ENCODE measurements at places on chromosomes 3 and 15. TPM values are rescaled to one million over a fixed set of nuclear protein-coding genes. Genes with fewer than 3 reads are reported as not detected.

DNA sequence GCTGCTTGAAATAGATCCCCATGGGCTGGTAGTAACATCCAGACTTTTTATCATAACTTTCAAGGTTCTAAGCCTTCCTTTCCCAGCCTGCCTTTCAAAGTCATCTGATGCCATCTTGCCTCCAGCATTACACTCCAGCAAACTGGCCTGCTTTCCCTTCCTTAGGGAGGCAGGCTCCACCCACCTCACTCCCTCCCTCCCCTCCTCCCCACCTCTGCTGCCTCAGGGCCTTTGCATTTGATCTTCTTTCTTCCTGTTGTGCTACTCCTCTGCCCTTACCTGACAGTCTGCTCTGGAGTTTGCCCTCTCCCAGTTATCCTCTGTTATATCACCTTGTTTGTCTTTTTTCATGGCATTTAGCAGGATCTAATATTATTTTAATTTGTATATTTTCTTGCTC is 319.5 kb downstream of the KCNH8 start:
- DNase-seq = no peak

The NRROS gene
- 2.4 TPM for total RNA-seq

- DNase-seq = no peak
Measured at GRCh38 chr3:5390221-5390620, 202.7 kb downstream of the EDEM1 start.

The CLDN18 gene
- total RNA-seq = not detected

DNA sequence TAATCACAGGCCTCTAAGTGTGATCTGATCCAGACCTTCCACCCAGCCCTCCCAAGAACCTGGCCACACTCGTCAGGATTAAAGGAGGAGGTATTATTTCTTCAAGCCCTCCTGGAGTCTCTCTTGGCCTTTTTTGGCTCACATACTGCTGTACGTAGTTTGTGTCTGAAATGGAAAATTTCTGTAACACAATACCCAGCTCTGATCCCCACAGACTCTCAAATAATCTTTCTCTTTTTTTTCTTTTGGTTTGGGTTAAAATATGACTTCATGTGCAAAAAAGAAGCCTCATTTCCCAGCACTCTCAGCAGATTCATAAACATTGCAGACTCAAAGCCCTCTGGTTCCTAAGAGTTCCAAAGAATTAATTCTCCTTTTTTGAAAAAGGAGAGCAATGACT is 96.5 kb upstream of the PHLDB2 start:
- DNase-seq = no peak

DNA sequence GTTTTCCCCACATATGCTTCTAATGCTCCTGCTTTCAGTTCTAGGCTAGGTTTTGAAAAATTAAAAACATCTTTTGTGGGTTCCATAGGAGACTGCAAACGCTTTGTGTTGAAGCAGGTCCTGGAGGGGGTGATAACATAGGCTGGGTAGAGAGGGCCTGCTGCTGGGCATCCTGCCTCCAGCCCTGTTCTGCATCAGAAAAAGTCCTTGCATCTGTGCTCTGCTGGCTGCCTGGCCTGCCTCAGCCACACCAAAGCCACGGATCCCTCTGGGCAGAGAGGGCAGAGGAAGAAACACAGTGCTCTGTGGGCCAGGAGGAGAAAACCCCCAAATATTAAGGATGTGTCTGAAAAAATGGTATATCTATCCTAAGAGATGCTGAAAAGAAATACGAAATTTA is 3.9 kb upstream of the ARPP21 start:
- no peak for DNase-seq

DNA sequence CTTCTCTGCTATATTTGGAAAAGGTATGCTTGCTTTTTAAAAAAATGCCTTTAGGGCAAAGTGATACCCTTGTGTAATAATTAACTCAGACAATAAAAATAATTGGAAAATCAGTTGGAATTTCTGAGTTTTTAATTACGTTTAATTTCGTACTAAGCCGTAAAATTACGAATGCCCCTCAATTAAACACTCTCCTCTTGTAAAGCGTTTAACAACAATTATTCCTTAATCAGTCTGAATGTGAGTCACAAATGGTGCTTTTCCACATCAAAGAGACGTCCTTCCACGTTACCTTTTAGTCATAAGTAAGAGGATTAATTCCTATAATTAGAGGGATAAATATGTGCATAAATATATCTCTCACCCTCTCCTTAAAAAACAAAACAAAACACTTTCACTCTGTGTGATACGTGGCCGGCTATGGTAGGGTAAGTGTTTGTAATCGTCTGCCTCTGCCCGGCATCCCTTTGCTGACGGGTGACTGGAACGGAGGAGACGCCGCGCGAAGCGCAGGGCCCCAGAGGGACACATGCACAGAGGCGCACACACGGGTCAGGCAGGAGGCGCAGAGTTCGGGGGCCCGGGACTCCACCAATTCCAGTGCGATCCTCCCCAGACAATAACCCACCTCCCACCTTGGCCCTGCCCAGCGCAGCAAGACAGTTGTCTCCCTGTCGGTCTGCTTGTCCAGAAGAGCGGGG is 9.7 kb upstream of the MEIS2 start:
- DNase-seq = peak; percentile 61

GRCh38 chr3:69085833-69086722 is 1.3 kb downstream of the ARL6IP5 start:
- DNase-seq = peak; percentile 88

GRCh38 chr15:90387534-90388461 is at the start of gene IQGAP1:
IQGAP1 (plus strand) TSS chr15:90388242; CDS start chr15:90388342, 100 bp downstream.
- DNase-seq = peak; percentile 97

The ROBO1 gene
- total RNA-seq = 7.1 TPM

All from left ventricle myocardium inferior (tissue), 1 donor.